ENCODE measurements at places on chromosomes 13 and 19.

DNA sequence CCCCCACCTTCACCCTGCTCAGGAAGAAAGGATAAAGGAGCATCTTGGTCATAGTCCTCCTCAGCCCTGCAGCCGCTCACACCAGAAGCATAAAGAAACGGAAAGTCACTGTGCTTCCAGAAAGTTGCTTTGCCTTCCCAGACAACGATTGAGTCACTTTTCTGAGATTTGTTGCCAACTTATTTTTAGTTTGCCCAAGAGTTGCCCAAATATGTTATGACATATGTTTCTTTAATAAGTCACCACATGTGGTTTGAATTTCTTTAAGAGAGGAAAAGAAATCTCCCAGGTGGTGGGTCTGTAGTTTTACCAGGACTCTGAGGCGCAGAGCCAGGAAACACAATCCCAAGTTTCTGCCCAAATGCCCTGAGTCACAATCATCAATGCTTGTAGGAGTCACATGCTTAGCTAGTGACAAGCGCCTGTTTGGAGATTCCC lies 63.4 kb upstream of the LRCH1 start:
- DNase-seq, result no peak

- DNase-seq, result no peak
Observed at GRCh38 chr19:44582581-44583265, 30.6 kb upstream of the IGSF23 start.

- DNase-seq, result no peak
Observed at GRCh38 chr13:101150998-101151397, 265.3 kb downstream of the NALCN start.

DNA sequence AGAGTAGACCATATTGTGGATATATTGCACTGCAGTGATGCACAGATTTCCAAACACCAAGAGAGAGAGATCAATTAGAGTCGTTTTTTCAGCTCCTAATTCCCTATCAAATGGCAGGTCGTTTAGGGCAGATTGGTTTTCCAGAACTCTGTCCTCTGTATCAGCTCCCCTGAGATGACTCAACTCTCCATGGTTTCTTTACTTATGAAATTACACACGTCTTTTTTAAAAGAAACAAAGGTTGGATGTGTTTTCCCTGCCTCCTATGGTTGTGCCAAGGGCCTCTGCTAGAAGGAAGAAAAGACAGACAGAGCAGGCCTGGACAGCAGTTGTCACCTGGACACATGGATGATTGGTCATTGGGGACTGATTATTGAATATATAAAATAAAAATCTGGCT lies 478.1 kb upstream of the NBEA start:
- DNase-seq, result no peak

GRCh38 chr13:27293873-27294515 lies 23.4 kb downstream of the RASL11A start:
- no peak for DNase-seq

GRCh38 chr19:10209315-10209714 lies 14.6 kb upstream of the DNMT1 start:
- DNase-seq, result no peak

DNA sequence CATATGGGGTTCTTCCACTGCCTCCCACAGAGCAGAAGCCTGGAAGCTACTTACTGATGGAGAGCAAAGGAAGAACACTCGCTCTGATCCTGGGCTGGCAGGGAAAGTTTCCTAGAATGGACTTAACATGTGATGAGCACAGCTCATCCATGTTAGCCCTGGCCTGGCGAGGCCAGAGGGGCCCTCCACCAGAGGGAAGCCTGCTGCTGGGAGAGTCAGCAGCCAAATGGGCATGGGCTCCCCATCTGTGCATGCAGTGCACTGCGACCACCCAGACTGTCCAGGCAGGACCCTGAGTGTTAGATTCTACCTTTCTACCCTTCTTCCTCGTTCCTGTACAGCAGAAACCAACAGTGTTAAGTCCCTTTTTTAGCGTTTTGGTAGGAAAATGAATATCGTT lies 8.9 kb downstream of the HNRNPUL1 start:
- no peak for DNase-seq

DNA sequence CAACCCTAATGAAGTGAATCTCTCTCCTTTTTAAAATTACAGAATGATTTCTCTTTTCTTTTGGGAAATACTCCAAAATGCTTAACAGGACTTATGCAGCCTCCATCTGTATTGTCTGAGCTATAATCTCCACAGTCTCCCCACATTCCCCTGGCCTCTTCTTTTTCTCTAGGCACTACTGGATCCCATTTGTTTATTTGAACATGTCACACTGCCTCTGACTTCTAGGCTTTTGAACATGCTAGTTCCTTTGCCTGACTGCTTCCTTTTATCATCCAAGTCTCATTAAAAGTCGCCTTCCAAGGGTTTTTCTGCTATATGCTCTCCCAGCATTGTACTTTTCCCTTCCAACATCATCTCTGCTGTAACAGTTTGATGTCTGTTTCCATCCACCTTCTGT lies 548.7 kb downstream of the PCDH9 start:
- DNase-seq, result no peak

DNA sequence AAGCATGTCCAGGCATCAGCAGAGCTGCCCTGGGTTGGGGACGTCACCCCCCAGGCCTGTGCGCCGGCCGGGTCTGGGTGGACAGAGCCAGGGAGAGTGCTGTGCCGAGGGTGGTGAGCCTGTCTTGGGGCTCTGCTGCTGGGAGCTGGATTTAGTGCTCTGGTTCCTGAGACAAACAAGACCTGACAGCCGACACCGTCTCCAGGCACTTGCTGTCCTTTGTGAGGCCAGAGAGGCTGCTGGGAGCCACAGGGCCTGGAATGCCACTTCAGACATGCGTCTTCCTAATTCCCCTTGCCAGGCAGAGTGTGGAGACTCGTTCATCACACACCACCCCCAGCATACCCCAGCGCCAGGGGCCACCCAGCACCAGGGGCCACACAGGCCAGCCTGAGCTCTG lies 165.8 kb downstream of the KDM4B start:
- no peak for DNase-seq

GRCh38 chr19:27828829-27829228 lies 1384.1 kb downstream of the UQCRFS1 start:
- DNase-seq, result no peak

DNA sequence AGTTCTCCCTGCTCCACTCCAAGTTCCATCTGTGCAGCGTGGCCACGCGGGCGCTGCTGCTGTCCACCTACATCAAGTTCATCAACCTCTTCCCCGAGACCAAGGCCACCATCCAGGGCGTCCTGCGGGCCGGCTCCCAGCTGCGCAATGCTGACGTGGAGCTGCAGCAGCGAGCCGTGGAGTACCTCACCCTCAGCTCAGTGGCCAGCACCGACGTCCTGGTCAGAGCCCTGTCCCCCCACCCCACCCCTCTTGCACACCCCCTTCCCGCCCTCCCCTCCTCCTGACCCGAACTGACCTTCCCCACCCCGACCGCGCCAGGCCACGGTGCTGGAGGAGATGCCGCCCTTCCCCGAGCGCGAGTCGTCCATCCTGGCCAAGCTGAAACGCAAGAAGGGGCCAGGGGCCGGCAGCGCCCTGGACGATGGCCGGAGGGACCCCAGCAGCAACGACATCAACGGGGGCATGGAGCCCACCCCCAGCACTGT lies 11.6 kb downstream of the FUZ start:
- DNase-seq, result no peak

GRCh38 chr13:23159205-23159759 lies 21.5 kb upstream of the SGCG start:
- DNase-seq, result no peak

- DNase-seq, result no peak
Observed at GRCh38 chr13:33409673-33410510, 124.3 kb upstream of the STARD13 start.

DNA sequence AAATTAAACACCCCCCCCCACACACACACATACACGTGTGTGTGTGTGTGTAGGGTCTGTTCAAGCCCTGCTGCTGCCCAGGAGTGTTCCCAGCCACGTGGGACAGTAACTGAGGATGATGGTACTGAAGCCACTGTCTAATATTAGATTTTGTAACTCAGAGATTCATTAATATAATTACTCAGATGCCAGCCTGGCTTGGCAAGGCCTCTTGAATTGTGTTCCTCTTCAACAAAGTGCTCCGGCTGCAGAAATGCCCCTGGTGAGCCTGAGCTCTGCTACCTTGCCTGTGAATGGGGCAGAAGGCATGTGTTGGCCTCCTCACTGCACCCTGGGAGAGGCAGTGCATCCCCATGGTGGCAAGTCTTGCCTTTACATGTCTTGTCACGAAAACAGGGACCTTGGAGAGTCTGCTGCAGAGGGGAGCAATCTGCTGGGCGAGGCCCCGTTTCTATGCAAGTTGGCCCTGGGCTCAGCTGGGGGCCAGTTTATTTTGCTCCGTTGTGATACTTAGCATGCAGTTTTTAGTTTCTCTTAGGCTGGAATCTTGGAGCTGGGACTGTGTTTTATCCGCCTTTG lies 44.0 kb downstream of the NFIX start:
- DNase-seq, result no peak

GRCh38 chr13:110605132-110605531 lies 10.2 kb upstream of the NAXD start:
- no peak for DNase-seq

- no peak for DNase-seq
Observed at GRCh38 chr19:36182612-36183244, 30.5 kb upstream of the COX7A1 start.

GRCh38 chr13:111060237-111060919 lies 54.7 kb upstream of the ARHGEF7 start:
- no peak for DNase-seq

DNA sequence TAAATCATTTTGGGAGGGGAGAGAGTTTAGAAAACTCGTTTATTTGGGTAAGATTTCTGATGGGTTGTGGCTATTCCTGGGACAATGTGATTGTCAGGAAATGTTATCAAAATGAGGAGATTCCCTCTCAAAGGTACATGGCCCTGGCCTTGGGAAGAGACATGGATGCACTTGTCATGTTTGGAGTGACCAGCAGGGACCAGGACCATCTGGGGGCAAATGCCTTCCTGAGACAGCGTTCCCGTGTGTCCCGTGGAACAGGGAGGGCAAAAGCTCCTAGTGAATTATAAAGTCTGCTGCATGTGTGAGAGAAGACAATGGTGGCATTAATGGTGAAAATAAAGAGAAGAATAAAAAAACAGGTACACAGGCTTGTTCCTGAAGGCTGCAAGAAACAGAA lies 317.3 kb downstream of the ZNF536 start:
- no peak for DNase-seq

DNA sequence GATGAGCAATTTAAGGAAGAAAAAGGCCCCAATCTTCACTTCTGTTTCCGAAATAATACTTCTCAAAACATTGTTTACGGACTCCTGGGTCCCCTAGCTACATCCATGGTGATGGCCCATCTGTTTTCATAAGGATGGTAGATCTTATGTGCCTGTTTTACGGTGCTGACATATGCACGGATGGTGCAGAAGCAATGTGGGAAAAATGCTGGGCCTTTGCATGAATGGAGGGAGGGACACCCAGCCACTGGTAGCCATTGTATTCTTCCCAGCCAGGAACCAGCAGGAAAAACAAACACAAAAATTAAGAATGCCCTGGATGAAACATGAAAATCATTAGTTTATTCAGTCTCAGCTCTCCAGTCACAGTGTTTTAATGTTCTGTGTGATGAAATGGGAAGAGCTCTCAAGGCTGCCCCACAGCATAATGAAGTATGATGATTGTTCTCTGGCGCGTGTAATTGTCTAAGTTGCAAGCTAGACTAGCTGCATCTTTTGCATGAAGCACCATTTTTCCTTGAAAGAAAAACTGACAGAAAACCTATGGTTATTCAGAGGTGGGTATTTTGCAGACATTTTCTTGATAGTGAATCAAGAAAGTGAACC lies 1201.1 kb upstream of the SLC10A2 start:
- no peak for DNase-seq

DNA sequence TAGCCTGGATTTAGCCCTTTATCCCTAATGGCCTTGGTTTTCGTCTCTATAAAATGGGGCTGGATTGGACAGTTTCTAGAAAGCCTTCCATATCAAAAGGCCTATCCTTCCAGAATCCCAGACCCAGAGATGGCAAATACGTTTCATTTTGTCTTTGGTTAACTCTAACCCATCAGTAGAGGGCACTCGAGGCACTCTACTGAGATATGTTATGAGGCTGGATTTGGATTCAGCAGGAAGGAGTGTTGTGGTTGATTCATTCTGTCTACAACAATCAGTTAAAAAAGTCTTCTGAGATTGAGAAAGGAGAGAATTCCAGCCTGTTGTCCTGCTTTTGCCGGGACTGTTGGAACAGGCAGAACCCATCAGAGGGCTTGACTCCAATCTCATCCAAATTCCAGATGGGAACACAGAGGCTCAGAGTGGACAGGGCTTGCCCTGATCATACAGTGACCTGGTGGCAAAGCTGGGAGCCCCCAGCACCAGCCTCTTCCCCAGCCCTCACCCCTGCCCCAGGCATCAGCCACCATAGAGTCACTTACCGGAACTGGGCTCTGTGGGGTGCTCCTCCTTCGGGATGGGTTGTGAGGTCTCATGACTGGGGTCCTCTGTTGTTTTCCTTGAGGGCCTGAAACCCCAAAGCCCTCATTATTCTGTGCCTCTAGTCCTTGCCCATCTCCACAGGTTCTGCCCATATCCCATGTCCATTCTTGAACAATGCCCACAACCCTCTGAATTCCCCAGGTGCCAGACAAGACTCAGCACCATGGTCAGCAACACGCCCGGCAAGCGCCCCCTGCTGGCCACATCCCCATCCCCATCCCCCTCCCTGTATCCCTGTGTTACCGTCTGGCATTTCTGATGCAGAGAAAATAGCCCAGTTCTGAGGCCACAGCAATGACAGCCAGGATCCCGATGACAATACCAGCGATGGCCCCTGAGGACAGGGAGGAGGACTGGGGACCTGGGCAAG lies 12.3 kb upstream of the ZNF180 start:
- no peak for DNase-seq

DNA sequence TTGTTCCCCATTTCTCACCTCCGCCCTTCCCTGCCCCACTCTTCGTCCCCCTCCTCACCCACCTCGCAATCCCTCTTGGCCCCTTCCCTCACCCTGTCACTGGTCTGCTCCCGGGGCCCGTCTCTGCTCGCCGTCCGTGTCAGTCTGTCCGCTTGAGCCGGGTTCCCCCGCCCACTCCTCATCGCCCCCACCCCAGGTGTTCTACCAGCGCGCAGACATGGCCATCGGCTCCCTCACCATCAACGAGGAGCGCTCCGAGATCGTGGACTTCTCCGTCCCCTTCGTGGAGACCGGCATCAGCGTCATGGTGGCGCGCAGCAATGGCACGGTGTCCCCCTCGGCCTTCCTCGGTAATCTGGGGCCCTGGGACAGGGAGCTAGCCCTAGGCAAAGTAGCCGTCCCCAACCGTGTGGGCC lies 22.3 kb downstream of the GRIN2D start:
- no peak for DNase-seq

GRCh38 chr13:51728972-51729371 lies 75.0 kb downstream of the DHRS12 start:
- no peak for DNase-seq

DNA sequence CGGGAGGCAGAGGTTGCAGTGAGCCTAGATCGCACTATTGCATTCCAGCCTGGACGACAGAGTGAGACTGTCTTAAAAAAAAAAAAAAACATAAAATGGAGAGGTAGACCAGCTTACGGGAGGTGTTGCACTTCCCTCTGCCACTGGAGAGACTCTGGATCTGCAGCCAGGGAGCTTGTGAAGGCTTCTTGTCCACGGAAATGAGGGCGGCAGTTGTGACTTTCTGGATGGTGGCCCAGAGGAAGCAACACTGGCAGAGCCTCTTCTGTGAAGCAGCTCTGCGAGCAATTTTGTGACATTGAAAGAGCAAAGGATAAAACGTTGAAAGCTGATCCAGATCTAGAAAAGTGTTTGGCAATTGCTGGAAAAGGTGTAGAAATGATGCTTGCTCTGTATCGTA lies 10.4 kb downstream of the SPINT2 start:
- DNase-seq, result no peak
